ENCODE measurements at places on chromosomes 4 and X. TPM values are rescaled to one million over a fixed set of nuclear protein-coding genes. Genes with fewer than 3 reads are reported as not detected.

Gene HDX
- total RNA-seq = 0.66 TPM

Gene ZDHHC15
- not detected for total RNA-seq

Gene TIGD4
- not detected for total RNA-seq

Gene GLOD5
- not detected for total RNA-seq

Gene ZNF711
- total RNA-seq = 0.57 TPM

Gene SLIT2
- 12.0 TPM for total RNA-seq

Gene MTNR1A
- 0.14 TPM for total RNA-seq

Gene CACNA1F
- not detected for total RNA-seq

Gene RTL9
- total RNA-seq = 0.57 TPM

Gene FABP2
- not detected for total RNA-seq

Gene RIPPLY1
- not detected for total RNA-seq

Gene VCX
- not detected for total RNA-seq

Gene CDX4
- total RNA-seq = not detected

Gene OPHN1
- 3.1 TPM for total RNA-seq

Gene ARHGAP24
- 78.0 TPM for total RNA-seq

Gene HS3ST1
- 1.1 TPM for total RNA-seq

Gene MAB21L2
- not detected for total RNA-seq

Gene MECP2
- 31.5 TPM for total RNA-seq

Gene HPF1
- 24.7 TPM for total RNA-seq

Gene FAM149A
- total RNA-seq = 2.4 TPM

Gene ITIH6
- not detected for total RNA-seq

Gene LRAT
- total RNA-seq = not detected

Gene WWC2
- 45.1 TPM for total RNA-seq

Gene MID1IP1
- 83.4 TPM for total RNA-seq

Gene CTAG1B
- total RNA-seq = not detected

Gene BMP3
- 0.14 TPM for total RNA-seq

Gene SMARCA1
- total RNA-seq = 51.0 TPM

Gene SLC7A11
- 45.4 TPM for total RNA-seq

Gene CMC4
- total RNA-seq = 9.3 TPM

Gene PIGA
- total RNA-seq = 17.5 TPM

Gene SPON2
- total RNA-seq = 1,063 TPM

Gene TMPRSS11D
- total RNA-seq = not detected

Gene LONRF3
- total RNA-seq = 0.57 TPM

Gene PABPC1L2A
- not detected for total RNA-seq

Data from placental pericyte (primary cell).